CD4-positive, alpha-beta memory T cell (primary cell): ENCODE measurements at places on chromosomes 1 and 21.

- DNase-seq = no peak
These were observed 41.9 kb downstream of the MPZL1 start for GRCh38 chr1:167763525-167764220.

DNA sequence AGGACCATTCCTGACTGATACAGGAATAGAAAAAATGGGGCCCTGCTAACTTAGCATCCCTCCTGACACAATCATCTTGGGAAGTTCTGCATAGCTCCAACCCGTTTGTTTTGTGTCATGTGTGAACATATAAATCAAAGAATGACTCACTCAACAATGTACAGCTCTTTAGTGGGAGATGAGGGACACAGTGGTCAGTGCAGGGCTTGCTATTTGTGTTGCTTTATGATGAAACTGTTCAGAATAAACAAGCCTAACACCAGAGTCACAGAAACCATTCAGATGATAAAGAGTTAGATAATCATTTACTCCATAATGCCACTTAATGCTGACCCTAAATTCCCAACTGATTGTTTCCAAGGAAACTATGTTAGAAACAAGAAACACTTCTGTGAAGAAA, 154.2 kb upstream of the ZNHIT6 start:
- DNase-seq = no peak

GRCh38 chr1:214467078-214467585, 84.3 kb downstream of the PTPN14 start:
- DNase-seq = no peak

DNA sequence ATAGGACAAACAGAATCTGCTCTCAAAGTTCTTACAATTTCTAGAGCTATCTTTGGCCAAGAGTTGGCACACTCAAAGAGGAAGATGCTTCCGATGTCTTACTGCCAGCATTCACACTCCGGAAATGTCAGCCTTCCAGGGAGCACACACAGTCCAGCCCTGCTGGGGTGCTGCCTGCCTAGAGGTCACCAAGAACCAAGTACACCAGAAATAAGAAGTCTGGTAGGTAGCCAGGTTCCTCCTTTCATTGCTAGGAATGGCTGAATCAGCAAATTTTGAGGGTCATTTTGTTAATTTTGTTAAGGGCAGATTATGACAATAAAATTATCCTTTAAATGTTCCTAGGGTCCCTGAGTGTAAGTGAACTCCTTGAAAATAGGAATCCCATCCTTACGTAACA, 77.5 kb downstream of the PLPP3 start:
- DNase-seq = no peak
